ENCODE measurements at places on chromosomes 1 and 21.

DNA sequence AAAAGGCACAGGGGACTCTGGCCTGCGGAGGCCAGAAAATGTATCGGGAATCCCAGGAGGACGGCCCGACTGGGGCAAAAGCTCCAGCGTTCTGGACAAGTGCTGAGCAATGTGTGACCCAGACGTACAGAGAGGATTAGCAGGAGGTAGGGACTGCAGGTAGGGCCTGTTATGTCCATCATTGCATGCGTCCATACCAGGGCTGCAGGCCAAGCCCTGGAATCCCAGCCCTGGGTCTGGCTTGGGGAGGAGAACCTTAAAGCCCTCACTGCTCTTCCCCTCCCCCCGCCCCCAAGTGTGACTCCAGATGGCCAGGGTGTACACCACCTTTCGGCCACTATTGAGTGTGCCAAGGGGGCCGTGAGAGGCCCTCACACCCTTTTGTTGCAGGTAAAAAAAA, 2.0 kb downstream of the RNF207 start:
- DNase-seq = no peak

DNA sequence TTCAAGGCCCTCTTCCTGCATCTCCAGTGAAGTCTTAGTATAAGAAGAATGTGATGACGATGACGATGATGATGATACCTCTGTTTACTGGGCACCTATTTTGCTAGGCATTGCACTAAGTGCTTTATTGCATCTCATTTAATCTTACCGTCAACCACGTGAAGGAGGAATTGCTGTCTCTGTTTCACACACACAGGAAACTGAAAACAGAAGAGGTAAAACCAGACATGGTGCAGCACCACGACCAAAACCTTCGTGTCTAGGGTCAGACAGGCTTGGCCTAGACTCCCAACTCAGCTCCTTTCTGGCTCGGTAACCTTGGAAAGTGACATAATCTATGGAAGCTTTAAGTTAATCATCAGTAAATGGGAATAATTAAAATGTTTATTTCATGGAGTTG, 20.7 kb upstream of the KCNA2 start:
- DNase-seq = no peak

DNA sequence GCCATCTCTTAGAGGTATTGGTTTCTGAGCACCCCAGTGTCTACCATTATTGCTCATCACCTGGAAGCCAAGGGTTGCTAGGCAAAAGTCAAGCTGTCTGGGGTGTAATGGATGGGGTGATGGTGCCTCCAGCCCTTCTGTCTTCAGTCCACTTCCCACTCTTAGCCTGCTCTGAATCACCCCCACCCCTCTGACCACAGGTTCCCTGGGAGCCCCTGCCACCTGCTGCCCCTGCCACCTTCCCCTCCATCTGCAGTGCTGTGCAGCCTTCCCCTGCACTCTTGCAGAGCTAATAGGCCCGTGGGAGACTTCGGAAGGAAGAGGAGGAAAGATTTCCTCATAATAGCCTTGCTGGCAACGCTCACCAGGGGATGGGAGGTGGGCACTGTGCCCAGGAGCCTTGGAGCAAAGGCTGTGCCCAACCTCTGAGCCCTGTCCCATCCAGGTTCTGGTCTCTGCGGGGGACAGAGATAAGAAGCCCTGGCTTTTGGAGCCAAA, 35.5 kb downstream of the CAPN2 start:
- peak; percentile 44 for DNase-seq

DNA sequence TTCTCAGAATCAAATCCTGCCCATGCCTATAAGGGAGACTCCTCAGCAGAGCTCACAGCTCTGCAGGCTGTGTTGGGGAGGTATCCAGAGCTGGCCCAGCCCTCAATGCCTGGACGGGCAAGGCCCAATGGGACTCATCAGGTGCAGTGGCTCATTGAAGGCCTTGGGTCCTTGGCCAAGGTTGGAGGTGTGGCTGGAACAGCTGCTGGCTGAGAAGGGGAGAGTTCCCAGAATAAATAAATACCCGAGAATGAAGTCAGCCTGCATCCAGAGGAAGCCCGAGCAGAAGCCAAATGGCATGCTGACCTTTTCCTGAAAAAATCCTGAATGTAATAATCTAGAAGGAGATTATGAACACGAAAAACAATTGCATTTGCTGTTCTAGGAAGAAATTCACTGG, 25.2 kb upstream of the IKBKE start:
- no peak for DNase-seq

DNA sequence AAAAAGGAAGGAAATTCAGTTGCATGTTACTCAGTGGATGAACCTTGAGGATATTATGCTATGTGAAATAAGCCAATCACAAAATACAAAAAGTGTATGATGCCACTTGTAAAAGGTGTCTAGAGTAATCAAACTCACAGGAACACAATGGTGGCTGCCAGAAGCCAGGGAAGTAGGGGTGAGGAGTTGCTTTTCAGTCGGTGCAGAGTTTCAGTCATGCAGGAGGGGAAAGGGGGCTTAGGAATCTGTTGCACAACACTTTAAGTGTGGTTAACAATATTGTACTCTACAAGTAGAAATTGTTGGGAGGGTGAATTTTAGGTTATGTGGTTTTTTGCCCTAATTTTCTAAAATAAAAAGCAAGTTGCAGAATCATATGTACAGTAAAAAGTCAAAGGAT, 184.2 kb upstream of the RAB4A start:
- no peak for DNase-seq

- DNase-seq = no peak
These were observed 10.5 kb upstream of the SLAMF1 start for GRCh38 chr1:160657250-160657781.

- DNase-seq = no peak
These were observed 13.0 kb upstream of the IL10 start for GRCh38 chr1:206785182-206785765.

GRCh38 chr1:201327687-201328240, 44.5 kb downstream of the PKP1 start:
- no peak for DNase-seq

- DNase-seq = no peak
These were observed 3.9 kb upstream of the IFNLR1 start for GRCh38 chr1:24190983-24191461.

GRCh38 chr21:42567861-42568260, 54.2 kb downstream of the SLC37A1 start:
- DNase-seq = no peak

DNA sequence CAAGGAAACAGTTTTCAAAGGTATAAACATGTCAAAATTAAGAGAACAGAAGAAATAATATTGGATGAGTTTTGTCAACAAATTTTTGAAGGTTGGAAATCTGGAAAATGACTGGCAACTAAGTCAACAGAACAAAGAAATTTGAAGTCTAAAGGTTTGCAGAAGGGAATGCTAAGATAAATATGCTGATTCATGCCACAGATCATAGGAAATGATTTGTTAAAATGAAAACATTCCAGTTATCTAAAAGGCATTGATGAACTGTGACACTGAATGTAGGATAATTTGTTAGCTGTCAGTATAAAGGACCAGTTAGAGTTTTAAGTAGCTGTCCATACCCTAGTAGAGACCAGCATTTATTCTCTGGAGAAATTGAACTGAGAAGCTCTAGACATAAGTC, 157.9 kb upstream of the CHRM3 start:
- no peak for DNase-seq

Measured in HCEC 1CT (cell line).